Stimulated activated CD8-positive, alpha-beta memory T cell treated with anti-CD3 and anti-CD28 coated beads, Interleukin-4, amount 100 ng/mL, for 24 hours (primary cell): ENCODE measurements at places on chromosomes 1 and 21.

DNA sequence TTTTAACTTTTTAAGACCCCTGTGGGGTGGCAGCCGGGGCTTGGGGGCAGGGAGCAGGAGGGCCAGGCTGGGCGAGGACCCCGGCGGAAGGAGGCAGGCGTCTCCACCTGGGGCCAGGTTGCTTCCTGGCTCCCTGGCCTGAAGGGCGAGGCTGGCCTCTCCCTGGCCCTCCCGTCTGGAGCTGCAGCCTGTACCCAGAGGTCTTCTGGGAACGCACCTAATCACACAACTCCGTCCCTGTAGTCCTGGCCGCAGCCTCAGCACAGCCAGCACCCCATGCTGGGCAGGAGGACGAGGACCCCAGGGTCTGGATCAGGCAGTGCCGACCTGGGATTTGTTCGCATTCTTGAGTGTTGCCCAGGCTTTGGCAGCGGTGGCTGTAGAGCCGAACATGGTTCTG, 14.1 kb upstream of the TTC34 start:
- DNase-seq, result no peak

- DNase-seq, result no peak
Measured at GRCh38 chr1:54834007-54834541, 33.0 kb upstream of the TTC22 start.

GRCh38 chr1:233485809-233486398, 128.0 kb upstream of the KCNK1 start:
- DNase-seq, result no peak

GRCh38 chr1:12019858-12020509, 686 bp downstream of the MIIP start:
- DNase-seq, result no peak

GRCh38 chr1:13775459-13775858, 75.5 kb downstream of the PRDM2 start:
- no peak for DNase-seq

DNA sequence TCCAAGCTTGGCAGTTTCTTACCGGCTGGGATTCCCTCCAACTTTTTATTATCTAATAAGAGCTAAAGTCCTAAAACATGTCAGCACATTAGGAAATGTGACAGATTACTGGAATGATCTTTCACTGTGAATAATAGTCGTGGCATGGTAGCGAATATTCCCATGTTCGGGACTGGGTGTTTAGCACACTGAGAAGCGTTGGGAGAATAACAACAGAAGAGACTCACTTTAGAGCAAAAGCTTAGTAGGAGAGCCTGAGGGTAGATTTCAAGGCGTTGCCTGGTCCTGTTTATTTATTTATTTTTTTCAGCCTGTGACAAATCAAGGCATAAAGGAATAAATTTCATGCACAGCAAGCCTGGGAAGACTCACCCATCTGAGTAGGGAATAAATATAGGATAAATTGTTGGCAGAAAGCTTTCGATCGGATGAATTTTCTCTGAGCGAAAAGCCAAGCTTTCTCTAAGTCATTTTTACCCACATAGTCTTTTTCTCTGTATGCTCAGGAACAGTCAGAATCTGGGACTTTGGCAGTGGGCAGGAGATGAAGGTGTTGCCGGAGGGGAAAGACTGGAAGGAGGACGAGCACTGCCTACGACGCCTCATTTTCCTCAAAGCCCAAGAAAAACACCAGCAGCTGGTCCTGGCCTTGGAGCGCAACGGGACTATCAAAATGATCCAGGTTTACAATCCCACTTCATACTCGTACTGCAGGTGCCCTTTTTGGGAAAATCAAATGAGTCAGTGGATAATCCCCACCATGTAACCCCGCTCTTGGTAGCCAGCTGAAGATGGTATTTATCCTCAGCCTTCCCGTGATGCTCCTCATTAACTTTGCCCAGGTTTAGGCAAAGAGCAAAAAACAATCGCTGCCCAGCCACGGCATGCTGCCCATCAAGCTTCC, 97.2 kb downstream of the WDR64 start:
- DNase-seq, result no peak

- no peak for DNase-seq
Measured at GRCh38 chr1:158180741-158181576, at the start of gene CD1D. CD1D (plus strand) TSS chr1:158180895; CDS start chr1:158181102, 207 bp downstream.

GRCh38 chr1:169689395-169689794, 22.0 kb downstream of the SELL start:
- DNase-seq, result no peak
